ENCODE measurements at places on chromosomes 6 and 20. TPM values are rescaled to one million over a fixed set of nuclear protein-coding genes. Genes with fewer than 3 reads are reported as not detected.

DNA sequence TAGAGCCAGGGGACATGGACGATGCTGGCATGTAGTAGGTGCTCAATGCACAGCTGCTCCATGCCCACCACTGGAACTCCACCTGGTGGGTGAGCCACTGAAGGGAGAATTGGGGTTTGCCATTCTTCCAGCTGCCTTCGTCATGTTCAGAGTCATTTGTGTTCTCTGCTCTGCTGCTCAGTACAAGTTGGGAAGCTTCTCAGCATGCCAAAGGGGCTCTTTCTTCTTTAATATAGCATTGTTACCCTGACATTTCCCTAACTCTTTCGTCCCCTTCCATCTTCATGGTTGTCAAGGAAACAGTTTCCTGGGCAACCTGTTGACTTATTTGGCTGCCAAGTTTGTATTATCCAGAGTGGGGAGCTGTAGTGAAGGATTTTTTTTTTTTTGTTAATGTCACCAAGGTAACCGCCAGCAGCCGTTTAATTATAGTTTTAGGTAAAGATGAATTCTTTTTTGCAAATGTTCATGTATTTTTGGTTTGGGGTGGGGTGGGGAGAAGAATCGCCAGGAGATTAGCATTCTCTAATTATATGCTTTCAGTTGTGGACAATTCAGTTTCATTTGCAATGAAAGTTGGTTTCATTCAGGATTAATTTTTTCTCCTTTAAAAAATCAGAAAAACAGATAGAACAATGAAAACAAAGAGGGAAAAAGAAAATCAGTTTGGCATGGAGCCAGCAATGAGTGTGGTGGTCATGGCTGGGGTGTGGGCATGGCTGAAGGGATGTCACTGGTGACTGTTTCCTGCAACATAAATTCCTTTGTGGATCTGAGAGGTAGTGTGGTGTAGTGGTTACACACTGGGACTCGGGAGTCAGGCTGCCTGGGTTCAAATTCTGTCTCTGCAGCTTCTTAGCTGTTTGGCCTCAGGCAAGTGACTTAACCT is 73.0 kb upstream of the KCNG1 start:
- no peak for DNase-seq

DNA sequence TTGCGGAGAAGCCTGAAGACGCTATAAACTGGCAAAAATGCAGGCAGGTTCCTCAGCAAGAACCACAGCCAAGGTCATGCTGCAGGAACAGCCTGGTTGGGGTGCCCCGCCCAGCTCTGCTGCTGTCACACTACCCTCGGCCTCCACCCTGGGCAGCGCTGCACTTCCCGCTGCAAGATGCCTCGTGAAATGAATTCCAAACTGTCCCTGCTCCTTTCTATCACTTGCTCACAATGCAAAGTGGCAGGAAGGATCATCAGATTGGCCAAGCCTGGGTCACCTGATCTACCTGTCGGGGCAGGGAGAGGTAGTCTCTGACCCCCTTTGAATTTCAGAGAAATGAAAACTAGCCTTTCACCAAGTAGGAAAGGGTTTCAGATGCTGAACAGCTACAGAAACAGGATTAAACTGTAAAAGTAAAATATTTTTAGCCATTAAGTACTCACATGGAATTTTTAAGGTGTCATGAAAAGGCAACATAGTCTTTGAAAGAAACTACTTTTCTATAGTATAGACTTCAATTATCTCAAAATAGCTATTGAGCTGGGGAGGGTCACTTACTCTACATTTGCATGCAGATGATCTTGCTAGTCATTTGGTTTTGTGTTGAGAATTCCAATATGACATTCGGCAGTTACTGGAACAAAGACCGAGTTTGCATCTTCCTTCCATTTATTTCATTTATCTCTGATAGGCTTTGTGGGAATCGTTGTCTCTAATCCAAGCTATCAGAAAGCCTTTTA is 236.4 kb upstream of the ASCC3 start:
- no peak for DNase-seq

DNA sequence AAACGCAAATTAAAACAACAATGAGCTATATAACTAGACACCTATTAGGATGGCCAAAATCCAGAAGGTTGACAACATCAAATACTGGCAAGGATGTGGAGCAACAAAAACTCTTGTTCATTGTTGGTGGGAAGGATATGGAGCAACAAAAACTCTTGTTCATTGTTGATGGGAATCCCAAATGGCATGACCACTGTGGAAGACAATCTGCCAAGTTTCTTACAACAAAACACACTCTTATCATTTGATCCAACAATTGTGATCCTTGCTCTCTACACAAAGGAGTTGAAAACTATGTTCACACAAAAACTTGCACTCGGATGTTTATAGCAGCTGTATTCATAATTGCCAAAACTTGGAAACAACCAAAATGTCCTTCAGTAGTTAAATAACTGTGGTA is 61.8 kb upstream of the LAMA2 start:
- no peak for DNase-seq

- no peak for DNase-seq
Measured at GRCh38 chr20:22307409-22307808, 277.0 kb downstream of the FOXA2 start.

DNA sequence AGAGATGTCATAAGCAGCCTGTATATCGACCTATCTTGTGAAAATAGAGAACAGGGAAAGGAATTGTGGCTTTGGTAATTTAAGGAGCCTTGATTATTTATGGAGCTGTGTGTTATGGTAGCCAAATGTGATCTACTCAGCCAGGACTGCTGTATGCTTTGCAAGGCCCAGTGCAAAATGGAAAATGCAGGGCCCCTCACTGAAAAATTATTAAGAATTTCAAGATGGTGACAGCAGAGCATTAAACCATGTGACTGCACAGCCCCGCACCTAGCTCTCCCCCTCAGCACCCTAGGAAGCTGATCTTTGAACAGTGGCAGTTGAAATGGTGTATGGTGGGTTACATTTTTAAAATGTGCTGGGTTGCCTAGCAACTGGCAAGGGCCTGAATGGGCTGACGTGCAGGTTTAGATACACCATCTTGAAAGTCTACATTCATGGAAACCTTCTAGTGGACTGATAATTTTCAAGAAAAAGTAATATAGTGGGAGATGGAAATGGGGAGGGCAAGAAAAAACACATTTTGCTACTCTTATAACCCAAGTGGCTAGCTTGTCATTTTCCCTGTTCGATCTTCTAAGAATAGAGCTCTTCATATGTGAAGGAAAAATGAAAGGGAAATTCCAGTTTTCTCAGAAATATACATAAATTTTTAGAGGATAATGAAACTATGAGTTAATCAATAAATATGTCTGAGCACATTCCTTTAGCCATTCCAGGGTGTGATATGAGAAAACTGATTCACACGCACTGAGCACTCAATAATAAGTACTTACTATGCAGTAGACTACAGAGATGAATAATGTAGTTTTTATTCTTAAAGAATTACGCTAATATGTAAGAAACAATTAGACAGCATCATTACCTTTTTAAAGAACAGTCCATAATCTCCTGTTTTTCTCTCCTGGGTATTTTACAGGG is 208.0 kb downstream of the ARHGAP18 start:
- no peak for DNase-seq

GRCh38 chr6:49634092-49634835 is 2.4 kb downstream of the RHAG start:
- no peak for DNase-seq

DNA sequence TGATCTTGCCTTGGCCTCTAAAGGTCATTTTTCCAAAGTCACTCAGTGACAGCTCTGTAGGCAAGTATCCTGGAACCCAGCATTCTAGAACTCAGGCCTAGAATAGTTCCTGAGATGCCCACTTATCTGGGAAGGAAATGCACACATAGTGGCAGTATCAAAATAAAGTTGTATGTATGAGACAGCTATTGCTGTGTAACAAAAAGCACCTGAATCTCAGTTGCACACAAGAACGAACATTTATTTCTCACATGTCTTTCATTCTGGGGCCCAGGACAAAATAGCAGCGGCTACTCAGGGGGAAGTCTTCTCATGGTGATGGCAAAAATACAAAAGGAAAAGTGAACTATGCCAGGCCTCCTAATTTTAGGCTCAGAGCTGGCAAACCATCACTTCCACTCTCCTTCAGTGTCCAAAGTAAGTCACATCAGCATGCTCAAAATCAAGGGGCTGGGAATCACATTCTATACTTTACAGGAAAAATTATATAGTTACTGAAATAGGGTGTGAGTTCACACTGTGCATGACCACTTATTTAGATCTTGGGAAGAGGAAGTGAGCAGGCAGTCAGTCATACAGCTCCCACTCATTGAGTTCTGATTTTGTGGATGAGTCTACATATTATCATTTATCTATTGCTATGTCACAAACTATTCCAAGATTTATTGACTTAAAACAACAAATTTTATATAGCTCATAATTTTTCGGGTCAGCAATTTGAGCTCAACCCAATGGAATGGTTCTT is 133.7 kb upstream of the RIN2 start:
- no peak for DNase-seq

DNA sequence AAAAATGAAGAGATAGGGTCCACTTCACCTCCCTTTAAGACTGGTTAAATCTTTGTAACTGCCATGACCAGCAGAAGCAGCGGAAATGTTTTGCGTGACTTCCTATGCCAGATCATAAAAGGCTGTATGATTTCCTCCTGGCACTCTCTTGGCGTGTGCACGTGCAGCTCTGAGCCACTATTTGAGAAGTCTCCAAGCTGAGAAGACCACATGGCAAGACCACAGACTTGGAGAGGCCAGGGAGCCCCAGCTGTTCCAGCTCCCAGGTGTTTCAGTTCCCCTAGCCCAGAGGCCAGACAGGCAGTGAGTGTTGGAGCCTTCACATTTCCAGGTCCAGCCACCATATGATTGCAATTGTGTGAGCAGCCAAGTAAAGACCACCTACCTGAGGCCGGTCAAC is 259.3 kb upstream of the RIN2 start:
- no peak for DNase-seq

- DNase-seq = no peak
Measured at GRCh38 chr6:82957171-82957867, 108.3 kb downstream of the UBE3D start.

- no peak for DNase-seq
Measured at GRCh38 chr6:37650071-37650481, 47.6 kb downstream of the MDGA1 start.

GRCh38 chr6:131754088-131754487 is 43.3 kb upstream of the CTAGE9 start:
- no peak for DNase-seq

GRCh38 chr6:149275621-149276020 is 41.9 kb upstream of the TAB2 start:
- DNase-seq = no peak

DNA sequence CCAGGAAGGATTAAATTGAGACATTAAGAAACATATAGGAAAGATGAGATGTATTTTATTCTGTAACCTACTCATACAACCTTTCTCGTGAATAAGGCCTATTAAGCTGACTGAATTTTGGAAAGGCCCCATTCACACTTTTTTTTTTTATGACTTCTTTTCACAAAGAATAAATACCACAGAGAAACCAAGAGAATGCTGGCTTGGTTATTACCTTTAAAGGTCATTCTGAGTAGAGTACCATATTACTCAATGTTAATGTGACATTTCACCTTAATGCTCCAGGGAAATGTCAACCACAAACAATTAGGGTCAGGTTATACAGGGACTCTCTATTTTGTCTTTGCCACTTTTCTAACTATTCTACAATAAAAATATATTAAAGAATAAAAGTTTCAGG is 204.9 kb upstream of the PTCHD4 start:
- DNase-seq = no peak

GRCh38 chr6:4179960-4180651 is 44.7 kb upstream of the ECI2 start:
- no peak for DNase-seq

GRCh38 chr6:145891565-145891964 is 72.6 kb downstream of the SHPRH start:
- DNase-seq = no peak

DNA sequence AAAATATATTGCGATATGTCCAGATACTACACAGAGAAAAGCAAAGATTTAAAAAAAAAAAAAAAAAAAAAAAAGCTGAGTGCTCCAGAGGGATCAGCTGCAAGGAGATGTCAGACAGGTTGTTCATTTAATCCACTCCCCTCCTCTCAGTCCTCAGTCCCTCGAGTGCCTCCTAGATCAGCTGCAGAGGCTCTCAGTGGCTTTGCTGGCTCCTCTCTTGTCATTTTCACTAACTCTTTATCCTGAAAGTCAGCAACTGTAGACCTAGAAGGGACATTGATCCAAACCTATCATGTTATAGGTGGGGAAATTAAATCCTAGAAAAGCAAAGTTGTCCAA is 61.6 kb downstream of the KIAA0319 start:
- no peak for DNase-seq

- DNase-seq = no peak
Measured at GRCh38 chr6:90251295-90251992, 45.2 kb downstream of the BACH2 start.

DNA sequence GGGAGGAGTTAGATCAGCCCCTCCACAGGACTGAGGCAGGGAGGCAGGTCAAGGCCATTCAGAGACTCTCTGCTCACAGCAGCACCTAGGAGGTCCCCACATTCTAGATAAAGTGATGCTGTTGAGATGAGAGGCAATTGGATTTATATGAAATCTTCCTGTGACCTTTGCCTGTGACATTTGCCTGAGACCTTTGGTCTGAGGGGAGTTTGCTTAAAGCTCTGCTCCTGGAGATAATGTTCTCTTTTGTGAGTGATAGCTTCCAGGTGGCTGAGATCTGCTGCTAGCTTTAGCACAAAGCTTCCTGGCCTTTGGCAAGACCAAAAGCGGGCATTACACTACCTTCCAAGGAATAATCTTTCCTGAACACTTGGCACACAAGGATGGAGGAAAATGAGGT is 43.3 kb downstream of the TMEM244 start:
- DNase-seq = no peak

DNA sequence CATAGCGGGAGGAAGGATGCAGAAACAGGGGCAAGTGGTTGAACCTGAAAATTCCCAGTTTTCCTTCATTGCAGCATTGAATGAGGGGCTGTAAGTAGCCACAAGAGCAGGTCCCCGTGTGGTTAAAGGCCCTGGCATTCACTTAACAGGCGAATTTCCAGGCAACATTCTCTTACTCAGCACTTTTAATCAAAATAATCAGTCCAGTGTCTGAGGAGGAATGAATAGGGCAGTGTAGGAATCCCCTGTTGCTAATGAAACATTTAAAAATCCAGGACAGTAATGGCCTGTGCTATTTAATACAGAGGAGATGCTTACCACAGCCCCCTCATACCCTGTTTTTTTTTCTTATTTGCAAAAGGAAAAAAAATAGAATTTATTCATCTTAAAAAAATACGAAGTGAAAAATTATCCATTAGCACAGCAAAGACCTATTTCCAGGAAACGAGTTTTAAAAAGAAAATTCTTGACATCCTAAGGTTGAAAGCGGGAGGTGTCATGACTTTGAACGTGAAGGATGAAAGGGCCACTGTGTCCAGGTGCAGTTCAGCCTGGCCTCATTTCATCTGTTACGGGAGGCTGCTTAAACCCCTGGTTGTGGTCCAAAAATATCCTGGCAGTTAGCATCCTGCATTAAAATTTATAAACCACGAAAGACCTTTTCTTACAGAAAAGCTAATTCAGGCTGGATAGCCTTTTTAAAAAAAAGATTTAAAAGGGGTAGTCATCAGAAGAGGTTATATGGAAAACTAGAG is 20.2 kb downstream of the MYLK4 start:
- DNase-seq = no peak

The OR2B6 gene
- total RNA-seq = not detected

The PDYN gene
- total RNA-seq = not detected

The FUCA2 gene
- 49.3 TPM for total RNA-seq

The ARMC2 gene
- 4.0 TPM for total RNA-seq

The NMBR gene
- total RNA-seq = not detected

The DEFB114 gene
- not detected for total RNA-seq

The COX4I2 gene
- total RNA-seq = not detected

The OR2H2 gene
- total RNA-seq = not detected

The LY6G5C gene
- 1.8 TPM for total RNA-seq

The ECI2 gene
- total RNA-seq = 63.5 TPM

The SAMD3 gene
- total RNA-seq = not detected

All from Daoy (cell line).